Glutamatergic neuron (in vitro differentiated cells): ENCODE measurements at places on chromosomes 5 and 9. TPM values are rescaled to one million over a fixed set of nuclear protein-coding genes. Genes with fewer than 3 reads are reported as not detected.

- H3K4me1 ChIP-seq = peaks cover 19% of the 10 kb centered on the region
- no peaks in the 10 kb centered on the region for H3K36me3 ChIP-seq
- H3K27me3 ChIP-seq = peaks cover 8% of the 10 kb centered on the region
- no peak overlapping the region for H3K27ac ChIP-seq
- H3K4me3 ChIP-seq = no peak overlapping the region
Measured at GRCh38 chr9:121698627-121699570, 47.5 kb downstream of the DAB2IP start.

GRCh38 chr5:74500110-74500917 is 140.2 kb downstream of the ENC1 start:
- no peaks in the 10 kb centered on the region for H3K27me3 ChIP-seq
- peaks cover 16% of the 10 kb centered on the region for H3K4me1 ChIP-seq
- H3K36me3 ChIP-seq = no peaks in the 10 kb centered on the region
- peak overlapping the region; percentile 42 for H3K4me3 ChIP-seq
- no peak for DNase-seq

DNA sequence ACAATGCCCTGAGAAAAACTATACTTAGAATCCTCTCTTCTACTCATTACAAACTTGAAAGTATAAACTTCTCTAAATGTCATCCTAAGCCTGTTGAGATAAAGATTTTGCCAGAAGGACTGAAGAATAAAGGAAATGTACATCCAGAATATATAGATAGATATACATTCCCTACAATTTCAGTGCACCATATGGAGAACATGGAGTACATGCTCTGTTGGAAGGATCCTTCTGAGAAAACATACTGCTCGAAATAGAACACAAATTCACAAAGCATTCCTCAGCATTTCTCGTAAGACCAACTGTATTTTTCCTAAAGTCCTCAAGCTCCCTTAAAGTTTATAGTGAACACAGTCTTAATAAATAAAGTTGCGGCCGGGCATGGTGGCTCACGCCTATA is 69.7 kb upstream of the RASA1 start:
- no peak overlapping the region for H3K4me3 ChIP-seq
- H3K27me3 ChIP-seq = no peaks in the 10 kb centered on the region
- H3K4me1 ChIP-seq = no peaks in the 10 kb centered on the region
- no peaks in the 10 kb centered on the region for H3K36me3 ChIP-seq

GRCh38 chr9:116544896-116545295 is 142.2 kb upstream of the TRIM32 start:
- no peaks in the 10 kb centered on the region for H3K36me3 ChIP-seq
- DNase-seq = no peak
- H3K4me1 ChIP-seq = peaks cover 2% of the 10 kb centered on the region
- H3K4me3 ChIP-seq = no peak overlapping the region

GRCh38 chr5:124729720-124730359 is 16.6 kb downstream of the ZNF608 start:
- peak overlapping the region; percentile 39 for H3K27ac ChIP-seq
- peaks cover 1% of the 10 kb centered on the region for H3K27me3 ChIP-seq

DNA sequence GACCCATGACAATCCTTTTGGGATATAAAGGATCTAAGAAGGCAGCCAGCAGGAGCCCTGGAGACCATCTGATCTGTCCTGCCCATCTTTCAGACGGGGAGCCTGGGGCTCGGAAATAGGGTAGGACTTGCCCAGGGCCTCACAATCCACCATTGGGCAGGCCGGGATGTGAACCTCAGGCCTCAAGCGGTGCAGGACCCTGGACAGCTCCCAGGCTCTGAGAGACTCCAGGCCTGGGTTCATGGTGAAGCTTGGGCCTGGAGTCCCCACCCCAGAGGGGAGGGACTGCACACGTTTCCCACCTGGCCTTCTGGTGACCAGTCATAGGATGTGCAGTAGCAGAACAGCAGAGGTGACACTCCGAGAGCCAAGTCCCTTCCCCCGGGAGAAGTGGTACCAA is 36.6 kb upstream of the RAPGEF1 start:
- peaks cover 5% of the 10 kb centered on the region for H3K36me3 ChIP-seq
- no peaks in the 10 kb centered on the region for H3K27me3 ChIP-seq
- DNase-seq = no peak
- no peak overlapping the region for H3K4me3 ChIP-seq
- H3K27ac ChIP-seq = no peak overlapping the region

DNA sequence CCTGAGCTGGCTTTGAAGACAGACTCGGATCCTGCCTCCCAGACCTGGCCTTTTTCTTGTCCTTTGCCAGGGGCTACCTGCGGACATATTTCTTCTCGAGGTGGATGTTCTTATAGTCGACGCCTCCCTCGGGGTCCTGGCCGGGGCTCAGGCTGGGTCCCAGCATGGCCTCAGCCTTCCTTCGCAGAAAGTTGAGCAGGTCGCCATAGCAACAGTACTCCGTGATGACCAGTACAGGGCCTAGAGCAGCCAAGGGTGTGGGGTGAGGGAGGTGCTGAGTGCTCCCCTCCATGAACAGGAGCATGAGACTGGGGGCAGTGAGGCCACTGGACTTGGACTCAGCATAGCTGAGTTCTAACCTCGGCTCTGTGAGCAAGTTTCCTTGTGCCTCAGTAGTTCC is 26.7 kb downstream of the CSF1R start:
- DNase-seq = no peak
- H3K27ac ChIP-seq = no peak overlapping the region
- H3K4me3 ChIP-seq = no peak overlapping the region
- no peaks in the 10 kb centered on the region for H3K4me1 ChIP-seq

GRCh38 chr5:159990506-159990905 is 18.4 kb upstream of the TTC1 start:
- H3K4me1 ChIP-seq = no peaks in the 10 kb centered on the region
- peaks cover 6% of the 10 kb centered on the region for H3K36me3 ChIP-seq
- no peak overlapping the region for H3K27ac ChIP-seq
- H3K4me3 ChIP-seq = no peak overlapping the region
- peaks cover 5% of the 10 kb centered on the region for H3K27me3 ChIP-seq

DNA sequence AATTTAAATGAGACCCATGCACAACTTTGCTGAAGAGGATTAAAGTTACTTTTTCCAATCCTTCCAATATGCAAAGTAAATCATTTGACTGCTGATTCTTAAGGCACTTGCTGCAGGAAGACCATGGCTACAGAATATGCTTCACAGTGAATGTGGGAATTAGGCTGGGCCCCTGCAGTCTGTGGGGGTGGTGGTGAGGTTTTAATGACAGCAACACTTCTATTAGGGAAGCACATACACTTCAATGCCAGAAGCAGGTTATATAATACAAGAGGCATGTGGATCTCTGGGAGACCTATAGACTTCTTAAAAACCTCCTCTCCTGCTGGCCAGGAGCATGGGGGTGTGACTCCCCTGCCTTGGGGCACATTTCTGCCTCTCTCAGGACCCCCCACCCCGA is 124.5 kb upstream of the KLF9 start:
- DNase-seq = no peak
- no peak overlapping the region for H3K4me3 ChIP-seq
- H3K36me3 ChIP-seq = no peaks in the 10 kb centered on the region
- H3K4me1 ChIP-seq = no peaks in the 10 kb centered on the region

- DNase-seq = no peak
- H3K4me1 ChIP-seq = no peaks in the 10 kb centered on the region
- no peak overlapping the region for H3K27ac ChIP-seq
- H3K27me3 ChIP-seq = no peaks in the 10 kb centered on the region
- no peak overlapping the region for H3K4me3 ChIP-seq
Measured at GRCh38 chr5:89996890-89997289, 412.7 kb downstream of the CETN3 start.

GRCh38 chr9:757246-757881 is 84.1 kb upstream of the DMRT1 start:
- H3K27me3 ChIP-seq = peaks cover 8% of the 10 kb centered on the region
- H3K36me3 ChIP-seq = no peaks in the 10 kb centered on the region
- H3K27ac ChIP-seq = no peak overlapping the region
- DNase-seq = peak; percentile 32
- no peak overlapping the region for H3K4me3 ChIP-seq

GRCh38 chr5:141412854-141413539 is at the start of gene PCDHGA10:
Gene PCDHGA10 (plus strand): TSS chr5:141412987. CDS start chr5:141413176, 189 bp downstream.
- H3K27ac ChIP-seq = peak within 1 kb of the TSS; percentile 55
- peaks cover 26% of the 10 kb centered on the region for H3K27me3 ChIP-seq
- peak; percentile 40 for DNase-seq

DNA sequence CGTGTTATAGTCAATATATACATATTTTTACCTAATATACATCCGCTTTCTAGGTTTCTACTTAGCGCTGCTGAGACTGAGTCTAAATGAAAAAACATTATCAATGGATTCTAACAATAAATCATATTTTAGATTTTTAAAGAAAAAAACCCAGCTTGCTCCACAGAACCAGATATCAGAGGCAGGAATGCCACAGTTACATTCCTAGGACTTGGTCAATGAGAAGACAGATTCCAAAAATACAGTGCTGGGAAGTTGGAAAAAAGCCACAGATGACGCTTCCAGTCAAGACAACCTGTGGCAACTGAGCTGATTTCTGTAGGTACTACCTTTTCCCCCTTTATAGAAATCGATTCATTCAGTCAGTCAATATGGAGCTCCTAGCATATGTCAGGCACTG is 577 bp upstream of the CCDC112 start:
- peaks cover 7% of the 10 kb centered on the region for H3K27me3 ChIP-seq
- H3K4me1 ChIP-seq = peaks cover 3% of the 10 kb centered on the region
- no peak overlapping the region for H3K27ac ChIP-seq
- DNase-seq = no peak
- peaks cover 15% of the 10 kb centered on the region for H3K36me3 ChIP-seq

DNA sequence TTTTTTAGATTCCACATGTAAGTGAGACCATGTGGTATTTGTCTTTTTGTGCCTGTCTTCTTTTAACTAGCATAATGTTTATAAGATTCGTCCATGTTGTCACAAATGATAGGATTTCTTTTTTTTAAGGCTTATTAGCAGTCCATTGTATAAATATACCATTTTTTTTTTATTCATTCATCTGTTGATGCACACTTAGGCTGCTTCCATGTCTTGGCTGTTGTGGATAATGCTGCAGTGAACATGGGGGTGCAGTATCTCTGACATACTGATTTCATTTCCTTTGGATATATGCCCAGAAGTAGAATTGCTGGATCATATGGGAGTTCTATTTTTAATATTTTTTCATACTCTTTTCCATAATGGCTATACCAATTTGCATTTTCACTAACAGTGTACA is 48.7 kb downstream of the KIAA1958 start:
- H3K27me3 ChIP-seq = no peaks in the 10 kb centered on the region
- no peak for DNase-seq
- H3K4me1 ChIP-seq = peaks cover 5% of the 10 kb centered on the region
- H3K36me3 ChIP-seq = peaks cover 5% of the 10 kb centered on the region
- no peak overlapping the region for H3K27ac ChIP-seq
- no peak overlapping the region for H3K4me3 ChIP-seq

Gene OR13C2
- total RNA-seq = not detected

Gene CARD6
- not detected for total RNA-seq

Gene ENTREP1
- 1.0 TPM for total RNA-seq

Gene SLC6A3
- total RNA-seq = 22.4 TPM

Gene NRG2
- 0.81 TPM for total RNA-seq

Gene HMHB1
- total RNA-seq = not detected

Gene HAVCR1
- total RNA-seq = not detected

Gene PALM2AKAP2
- total RNA-seq = 1.0 TPM
